ENCODE measurements at places on chromosomes 1 and 21.

GRCh38 chr1:17875882-17876280, 120.7 kb downstream of the ACTL8 start:
- no peaks in the 10 kb centered on the region for H3K27me3 ChIP-seq
- no peak overlapping the region for H3K4me3 ChIP-seq
- DNase-seq = no peak
- no peaks in the 10 kb centered on the region for H3K36me3 ChIP-seq
- H3K4me1 ChIP-seq = no peaks in the 10 kb centered on the region

- no peaks in the 10 kb centered on the region for H3K4me1 ChIP-seq
- H3K4me3 ChIP-seq = peak overlapping the region; percentile 67
- H3K36me3 ChIP-seq = peaks cover 6% of the 10 kb centered on the region
- H3K27me3 ChIP-seq = no peaks in the 10 kb centered on the region
- peak overlapping the region; percentile 96 for H3K27ac ChIP-seq
- DNase-seq = peak; percentile 51
Observed at GRCh38 chr1:35556484-35557117, 602 bp downstream of the KIAA0319L start.

DNA sequence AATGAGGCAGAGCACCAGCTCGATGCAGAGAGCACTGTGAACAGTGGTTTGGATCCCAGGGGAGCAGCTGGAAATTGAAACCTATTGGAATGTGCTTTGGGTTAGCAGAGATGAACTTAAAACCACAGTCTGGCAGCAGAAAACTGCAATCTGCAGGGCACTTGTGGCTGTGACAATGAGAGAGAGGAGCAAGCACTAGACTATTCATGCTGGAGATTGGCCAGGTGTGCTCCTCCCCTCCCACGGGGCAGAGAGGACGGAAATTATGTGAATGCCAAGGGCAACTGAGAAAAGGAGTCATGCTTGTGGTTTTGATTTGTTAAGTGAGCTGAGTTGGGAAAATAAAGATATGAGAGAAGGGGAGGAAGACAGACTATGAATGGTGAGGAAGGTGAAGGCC, 38.1 kb downstream of the HSD3B2 start:
- no peaks in the 10 kb centered on the region for H3K4me1 ChIP-seq
- H3K27ac ChIP-seq = no peak overlapping the region
- no peaks in the 10 kb centered on the region for H3K36me3 ChIP-seq
- DNase-seq = no peak
- no peaks in the 10 kb centered on the region for H3K27me3 ChIP-seq
- H3K4me3 ChIP-seq = no peak overlapping the region

GRCh38 chr1:16019644-16020277, 1.9 kb upstream of the HSPB7 start:
- H3K27me3 ChIP-seq = no peaks in the 10 kb centered on the region
- no peaks in the 10 kb centered on the region for H3K4me1 ChIP-seq
- peak overlapping the region; percentile 12 for H3K27ac ChIP-seq
- H3K4me3 ChIP-seq = no peak overlapping the region
- H3K36me3 ChIP-seq = no peaks in the 10 kb centered on the region

- no peaks in the 10 kb centered on the region for H3K36me3 ChIP-seq
- no peaks in the 10 kb centered on the region for H3K27me3 ChIP-seq
- H3K4me1 ChIP-seq = no peaks in the 10 kb centered on the region
Observed at GRCh38 chr1:206886831-206887230, 10.4 kb upstream of the IL24 start.

DNA sequence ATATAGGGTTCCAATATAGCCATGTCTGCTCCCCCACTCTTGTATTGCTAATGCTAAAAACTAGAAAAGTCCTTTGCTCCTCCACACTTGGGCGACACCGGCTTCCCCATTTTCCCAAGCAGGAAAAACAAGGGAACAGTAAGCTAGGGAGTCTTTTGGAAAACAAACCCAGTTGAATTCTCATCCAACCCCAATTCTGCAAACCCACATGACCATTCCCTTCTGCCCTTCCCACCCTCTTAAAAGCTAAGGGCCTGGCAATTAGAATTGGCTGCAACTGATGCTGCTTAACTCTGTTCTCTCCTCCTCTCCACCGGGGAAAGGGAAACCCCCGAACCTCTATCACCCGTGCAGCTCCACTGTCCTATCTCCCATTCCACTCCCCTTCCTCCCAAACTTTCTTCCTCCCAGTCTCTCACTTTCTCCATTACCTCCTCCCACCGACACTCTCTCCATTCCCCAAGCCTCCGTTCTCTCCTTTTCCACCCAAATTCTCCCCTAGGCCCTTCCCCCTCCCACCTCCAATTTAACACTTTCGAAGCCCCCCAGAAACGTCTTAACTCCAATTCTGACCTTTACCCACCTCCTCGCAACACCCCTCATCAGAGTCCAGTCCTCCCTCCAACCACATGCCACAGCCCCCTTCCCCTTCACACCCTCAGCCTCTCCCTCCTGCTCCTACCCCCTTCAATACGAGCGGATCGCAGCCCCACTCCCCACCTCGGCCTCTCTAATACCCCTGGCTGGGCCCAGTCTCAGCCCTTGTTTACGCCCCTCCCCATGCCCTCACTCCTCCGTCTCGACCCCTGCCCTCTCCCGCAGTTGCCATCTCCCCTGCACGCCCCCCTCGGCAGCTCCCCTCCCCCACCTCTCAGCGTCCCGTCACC, 701 bp downstream of the DEDD start:
- DNase-seq = peak; percentile 34
- peaks cover 8% of the 10 kb centered on the region for H3K4me1 ChIP-seq
- H3K27me3 ChIP-seq = no peaks in the 10 kb centered on the region

GRCh38 chr1:210620867-210621488, 292.3 kb downstream of the HHAT start:
- DNase-seq = no peak
- H3K27me3 ChIP-seq = no peaks in the 10 kb centered on the region
- H3K4me3 ChIP-seq = no peak overlapping the region
- H3K27ac ChIP-seq = no peak overlapping the region

GRCh38 chr1:199861020-199861795, 166.3 kb upstream of the NR5A2 start:
- no peak overlapping the region for H3K4me3 ChIP-seq
- no peaks in the 10 kb centered on the region for H3K27me3 ChIP-seq
- H3K36me3 ChIP-seq = no peaks in the 10 kb centered on the region
- DNase-seq = no peak
- no peaks in the 10 kb centered on the region for H3K4me1 ChIP-seq
- no peak overlapping the region for H3K27ac ChIP-seq

GRCh38 chr1:20290624-20291597, at the start of gene VWA5B1:
Gene VWA5B1, plus strand, starts transcription at chr1:20290875. Its CDS starts 19,727 bp downstream, at chr1:20310602.
- no peaks in the 10 kb centered on the region for H3K4me1 ChIP-seq
- H3K4me3 ChIP-seq = no peak within 1 kb of the TSS
- peaks cover 12% of the 10 kb centered on the region for H3K27me3 ChIP-seq
- no peak for DNase-seq

GRCh38 chr1:223429821-223430220, 36.6 kb downstream of the CCDC185 start:
- no peak overlapping the region for H3K4me3 ChIP-seq
- no peak overlapping the region for H3K27ac ChIP-seq
- H3K27me3 ChIP-seq = no peaks in the 10 kb centered on the region
- no peaks in the 10 kb centered on the region for H3K4me1 ChIP-seq
- no peaks in the 10 kb centered on the region for H3K36me3 ChIP-seq
- DNase-seq = no peak

- H3K27me3 ChIP-seq = no peaks in the 10 kb centered on the region
- no peaks in the 10 kb centered on the region for H3K4me1 ChIP-seq
- H3K27ac ChIP-seq = no peak overlapping the region
- H3K36me3 ChIP-seq = no peaks in the 10 kb centered on the region
Observed at GRCh38 chr1:47059376-47059775, 7.7 kb upstream of the CYP4Z1 start.

DNA sequence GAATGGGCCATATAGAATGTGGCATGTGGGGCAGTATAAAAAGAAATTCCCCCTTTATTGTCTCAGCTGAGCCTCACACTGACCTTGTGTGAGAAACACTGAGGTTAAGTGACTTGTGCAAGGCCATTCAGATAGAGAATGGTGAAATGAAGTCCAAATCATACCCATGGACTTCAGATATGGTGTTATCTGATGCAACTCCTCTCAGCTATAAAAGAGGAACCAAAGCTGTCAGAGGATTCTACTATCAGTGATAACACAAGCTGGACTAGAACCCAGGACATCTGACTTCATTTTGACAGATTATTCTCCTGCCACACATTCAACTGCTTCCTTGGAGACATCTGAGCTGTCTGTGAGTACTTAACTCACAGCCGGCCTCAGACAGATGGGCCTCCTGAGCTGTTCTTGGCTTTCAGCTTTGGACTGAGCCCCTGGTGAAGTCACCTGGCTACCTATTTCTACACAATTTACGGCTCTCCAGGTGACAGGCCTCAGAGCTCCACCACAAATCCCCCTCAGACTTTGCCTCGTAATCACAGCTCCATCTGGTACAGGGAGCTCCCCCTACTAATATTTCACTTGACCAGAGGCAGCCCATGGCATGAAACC, 104.6 kb downstream of the PLXNA2 start:
- H3K4me3 ChIP-seq = no peak overlapping the region
- H3K27me3 ChIP-seq = no peaks in the 10 kb centered on the region
- no peaks in the 10 kb centered on the region for H3K36me3 ChIP-seq
- H3K4me1 ChIP-seq = no peaks in the 10 kb centered on the region

DNA sequence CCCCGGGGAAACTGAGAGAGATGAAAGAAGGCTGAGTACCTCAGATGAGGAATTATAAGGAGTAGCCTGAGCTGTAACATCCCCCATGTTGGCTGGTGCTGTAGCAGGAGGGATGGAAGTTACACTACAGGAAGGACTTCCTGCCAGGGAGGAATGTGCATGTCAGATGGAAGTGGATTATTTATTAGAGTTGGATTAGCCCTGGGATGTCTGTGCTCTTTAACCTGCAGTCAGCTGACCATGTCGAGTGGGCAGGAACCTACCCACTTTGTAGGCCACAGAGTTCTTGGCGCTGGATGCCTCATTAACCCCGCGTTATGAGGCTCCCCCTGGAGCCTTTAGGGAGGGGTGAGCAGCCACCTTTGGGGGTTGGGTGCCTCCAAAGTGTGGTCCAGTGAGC, 757 bp upstream of the SEMA4A start:
- no peak overlapping the region for H3K4me3 ChIP-seq
- no peaks in the 10 kb centered on the region for H3K36me3 ChIP-seq
- H3K27ac ChIP-seq = no peak overlapping the region
- no peak for DNase-seq
- H3K27me3 ChIP-seq = no peaks in the 10 kb centered on the region
- H3K4me1 ChIP-seq = no peaks in the 10 kb centered on the region

DNA sequence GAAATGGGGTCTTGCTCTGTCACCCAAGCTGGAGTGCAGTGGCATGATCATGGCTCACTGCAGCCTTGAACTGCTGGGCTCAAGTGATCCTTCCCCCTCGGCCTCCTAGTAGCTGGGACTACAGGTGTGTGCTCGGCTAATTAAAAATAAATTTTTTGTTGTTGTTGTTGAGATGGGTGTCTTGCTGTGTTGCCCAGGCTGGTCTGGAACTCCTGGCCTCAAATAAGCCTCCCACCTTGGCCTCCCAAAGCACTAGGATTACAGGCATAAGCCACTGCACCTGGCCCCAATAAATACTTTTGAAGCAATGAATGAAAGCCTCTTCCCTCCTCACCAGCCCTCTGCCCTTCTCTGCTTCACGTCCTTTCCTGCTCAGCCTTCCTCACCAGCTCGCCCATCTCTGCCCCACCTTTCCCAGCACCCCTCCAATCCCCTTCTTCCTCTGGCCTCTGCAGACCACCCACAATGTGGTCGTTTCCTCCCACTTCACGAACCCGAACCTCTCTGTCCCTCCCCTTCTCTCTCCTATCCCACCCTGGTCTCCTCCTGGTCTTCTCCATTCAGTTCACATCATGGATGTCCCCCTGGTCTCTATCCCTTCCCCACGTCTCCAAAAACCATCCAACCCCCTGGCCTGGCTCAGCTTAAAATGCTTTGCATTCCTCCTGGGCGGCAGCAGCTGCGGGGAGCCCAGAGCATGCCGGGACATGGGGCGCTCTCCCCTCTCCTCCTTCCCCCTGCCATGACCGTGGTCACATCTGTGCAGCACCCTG, 38.4 kb downstream of the RAP1GAP start:
- DNase-seq = no peak
- no peaks in the 10 kb centered on the region for H3K4me1 ChIP-seq
- H3K27me3 ChIP-seq = no peaks in the 10 kb centered on the region
- no peak overlapping the region for H3K27ac ChIP-seq
- no peak overlapping the region for H3K4me3 ChIP-seq

- no peaks in the 10 kb centered on the region for H3K27me3 ChIP-seq
- no peak for DNase-seq
- H3K4me3 ChIP-seq = no peak overlapping the region
- H3K36me3 ChIP-seq = no peaks in the 10 kb centered on the region
- H3K27ac ChIP-seq = peak overlapping the region; percentile 74
Observed at GRCh38 chr1:235075777-235076308, 52.8 kb downstream of the TOMM20 start.

DNA sequence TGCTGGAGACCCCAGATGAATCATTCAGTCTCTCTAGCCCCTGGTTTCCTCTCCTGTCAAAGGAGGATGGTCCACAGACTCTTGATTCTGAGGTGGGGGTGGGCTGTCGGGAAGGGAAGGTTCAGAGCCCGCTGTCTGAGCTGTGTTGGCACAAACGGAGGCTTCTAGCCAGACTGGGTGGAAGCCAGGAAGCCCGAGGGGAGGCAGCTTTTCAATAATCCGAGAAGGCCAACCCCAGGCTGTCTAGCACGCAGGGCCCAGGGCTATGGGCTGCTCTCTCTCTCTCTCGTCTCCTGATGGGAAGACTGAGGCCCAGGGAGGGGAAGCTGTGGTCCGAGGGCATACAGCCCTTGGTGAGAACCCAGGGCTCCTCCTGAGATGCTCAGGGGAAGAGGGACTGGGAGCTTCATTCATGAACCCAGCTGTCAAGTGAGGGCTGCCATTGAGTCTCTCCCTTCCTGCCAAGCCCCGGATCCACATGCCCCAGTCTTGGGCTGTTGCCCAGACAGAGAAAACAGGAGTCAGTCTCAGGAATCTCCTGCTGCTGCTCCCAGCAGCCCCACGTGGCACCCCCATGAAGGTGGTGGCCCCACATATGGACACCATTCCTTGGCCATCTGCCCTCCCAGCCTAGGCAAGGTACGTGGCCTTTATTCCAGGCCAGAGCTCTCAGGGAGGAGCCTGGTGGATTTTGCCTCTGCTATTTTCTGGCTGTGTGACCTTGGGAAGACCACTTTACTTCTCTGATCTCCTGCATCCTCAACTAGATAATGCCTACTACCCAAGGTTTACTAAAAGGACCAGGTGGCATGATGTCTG, 44.4 kb downstream of the RAP1GAP start:
- no peaks in the 10 kb centered on the region for H3K27me3 ChIP-seq
- no peaks in the 10 kb centered on the region for H3K4me1 ChIP-seq
- DNase-seq = no peak
